ENCODE measurements at places on chromosomes 12 and 14.
A peak's percentile ranks its signal among the peaks of the same experiment; 100 is the strongest.

DNA sequence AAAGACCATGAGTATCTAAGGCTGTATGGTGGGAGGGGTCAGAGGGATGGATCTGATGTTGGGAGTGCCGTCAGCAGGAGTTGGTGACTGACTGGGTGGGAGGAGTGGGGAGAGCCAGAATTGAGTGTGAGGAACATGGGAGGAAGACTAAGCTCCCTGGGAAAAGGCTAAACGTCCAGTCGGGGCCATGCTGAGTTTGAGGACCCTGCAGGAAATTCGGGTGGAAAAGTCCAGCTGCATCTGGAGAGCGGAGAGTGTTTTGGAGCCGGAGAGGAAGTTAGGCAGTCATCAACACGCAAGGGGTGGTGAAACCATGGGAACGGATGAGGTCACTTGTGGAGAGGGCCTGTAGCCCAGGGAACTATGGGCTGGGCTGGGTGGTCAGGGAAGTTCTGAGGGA lies 60.9 kb downstream of the ELK3 start:
- no peak for DNase-seq

DNA sequence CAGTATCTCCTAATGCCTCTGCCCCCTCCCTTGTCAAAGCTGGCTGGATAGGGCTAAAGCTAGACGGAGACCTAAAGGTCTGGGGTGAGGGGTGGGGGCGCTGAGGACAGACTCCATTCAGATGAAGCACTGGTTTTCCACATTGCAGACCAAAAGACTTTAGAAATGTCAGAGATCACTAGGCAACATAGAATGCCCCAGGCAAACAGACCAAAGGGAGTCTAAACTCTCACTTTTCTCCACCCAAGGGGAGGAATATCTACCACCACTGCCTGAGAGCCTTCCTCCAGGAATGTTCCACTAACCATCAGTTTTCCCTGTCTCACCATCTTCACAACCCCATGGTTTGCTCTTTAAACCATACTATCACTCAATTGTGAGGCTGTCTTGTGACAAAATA lies 106.9 kb upstream of the KRAS start:
- DNase-seq: no peak

DNA sequence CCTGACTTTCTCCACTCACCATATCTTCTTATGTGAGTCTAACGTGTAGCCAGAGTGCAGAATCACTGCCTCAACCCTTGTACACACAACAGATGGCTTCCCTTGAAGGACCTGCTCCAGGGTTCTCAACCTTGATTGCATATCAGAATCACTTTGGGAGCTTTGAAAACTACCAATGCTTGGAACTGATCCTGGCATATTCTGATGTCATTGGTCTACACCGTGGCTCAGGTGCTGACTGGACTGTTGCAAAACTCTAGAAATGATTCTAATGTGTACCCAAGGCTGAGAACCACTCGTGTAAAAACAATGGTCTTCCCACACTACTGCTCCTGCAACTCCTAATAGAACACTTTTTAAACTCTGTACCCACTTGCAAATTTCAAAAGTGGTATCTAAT lies 18.5 kb downstream of the TMEM132D start:
- DNase-seq: no peak

DNA sequence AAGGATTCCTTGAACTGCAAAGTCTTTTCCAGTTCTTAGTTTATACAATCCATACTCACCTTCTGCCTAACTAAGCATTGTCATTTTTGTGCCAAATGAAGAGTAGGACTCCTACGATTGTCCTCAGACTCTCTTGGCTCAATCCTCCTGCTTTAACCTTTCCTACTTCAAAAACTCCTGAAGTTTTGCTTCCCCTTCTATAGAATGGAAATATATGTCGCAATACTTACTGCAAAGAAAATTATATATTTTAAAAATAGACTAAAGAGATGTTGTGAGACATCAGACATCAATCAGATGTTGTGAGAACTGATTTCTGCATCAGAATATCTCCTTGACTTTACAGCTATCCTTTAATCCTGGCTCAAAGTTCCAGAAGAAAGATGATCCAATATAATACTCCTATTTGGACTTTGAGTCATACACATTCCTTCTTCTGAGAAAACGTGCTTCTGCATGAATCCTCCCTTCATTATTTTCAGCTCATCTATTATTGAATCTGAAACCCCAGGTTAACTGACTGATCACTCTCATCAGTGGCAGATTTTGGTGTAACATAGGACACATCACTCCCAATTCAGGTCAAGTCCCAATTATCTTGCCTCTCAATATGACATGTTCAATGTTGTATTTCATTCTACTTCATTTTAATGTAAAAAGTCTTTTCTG lies 48.8 kb downstream of the A2M start:
- DNase-seq: no peak

DNA sequence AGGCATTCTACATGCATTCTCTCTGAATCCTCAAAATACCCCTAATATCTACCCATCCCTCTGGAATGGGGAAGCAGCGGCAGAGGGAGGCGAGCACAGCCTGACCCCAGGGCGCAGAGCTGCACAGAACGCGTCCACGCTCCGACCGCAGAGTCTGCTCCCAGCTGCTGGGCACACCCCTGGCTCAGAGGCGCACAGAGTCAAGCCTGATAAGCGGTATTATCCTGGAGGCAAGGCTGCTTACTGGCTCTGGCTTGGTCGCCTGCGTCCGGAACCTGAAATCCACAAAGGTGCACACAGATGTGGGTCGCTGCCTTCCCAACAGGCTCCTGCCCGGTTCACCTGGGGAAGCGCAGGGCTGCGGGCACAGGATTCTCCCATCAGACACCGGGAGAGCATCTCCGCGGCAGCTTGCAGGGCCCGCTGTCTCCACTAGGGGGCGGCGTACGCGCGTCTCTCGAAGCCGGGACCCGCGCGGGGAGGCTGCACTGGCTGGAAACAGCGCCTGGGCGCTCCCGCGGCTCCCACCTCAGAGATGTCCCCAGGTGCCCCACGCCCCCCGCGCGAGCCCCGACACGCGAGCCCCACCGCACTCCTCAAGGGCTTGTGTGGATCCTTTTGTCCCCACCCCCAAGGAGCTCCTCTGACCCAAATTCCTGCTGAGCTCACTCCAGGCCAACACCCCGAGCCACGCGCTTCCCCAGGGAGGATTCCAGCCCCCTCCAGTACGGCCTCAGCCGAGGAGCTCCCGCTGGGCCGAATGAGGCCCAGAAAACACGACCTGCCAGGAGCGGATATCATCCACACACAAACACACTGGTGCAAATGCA lies 120.1 kb upstream of the FZD10 start:
- DNase-seq: peak; percentile 59

DNA sequence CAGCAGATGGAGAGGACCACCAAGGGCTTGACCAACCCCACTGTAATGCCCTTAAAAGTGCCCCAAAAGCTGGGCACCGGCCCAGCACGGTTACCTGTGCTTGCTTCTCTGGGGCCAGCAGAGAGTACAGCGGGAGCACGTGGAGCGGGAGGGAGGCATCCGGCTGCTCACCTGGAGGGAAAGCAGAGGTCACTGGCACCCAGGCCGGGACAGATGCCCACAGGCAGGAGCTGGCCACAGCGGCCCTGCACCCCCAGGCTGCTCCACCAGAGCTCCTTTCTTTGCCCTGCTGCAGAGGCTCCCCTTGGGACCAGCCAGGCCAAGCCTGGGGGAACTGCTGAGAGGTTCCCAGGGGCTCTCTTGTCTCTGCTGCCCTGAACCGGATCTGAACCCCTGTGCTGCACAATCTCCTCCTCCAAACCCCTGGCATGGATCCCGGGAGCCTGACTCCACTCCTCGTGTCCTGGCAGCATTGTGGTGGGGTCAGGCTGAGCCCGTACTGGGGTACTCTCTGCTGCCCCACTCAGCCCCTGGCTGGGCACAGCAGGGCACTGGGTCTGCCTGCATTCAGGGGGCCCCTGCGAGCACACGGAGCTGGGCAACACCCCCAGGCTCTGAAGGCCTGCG lies 24.0 kb downstream of the DHX37 start:
- no peak for DNase-seq

- no peak for DNase-seq
These were observed 16.9 kb downstream of the PLEKHD1 start for GRCh38 chr14:69501423-69501838.

DNA sequence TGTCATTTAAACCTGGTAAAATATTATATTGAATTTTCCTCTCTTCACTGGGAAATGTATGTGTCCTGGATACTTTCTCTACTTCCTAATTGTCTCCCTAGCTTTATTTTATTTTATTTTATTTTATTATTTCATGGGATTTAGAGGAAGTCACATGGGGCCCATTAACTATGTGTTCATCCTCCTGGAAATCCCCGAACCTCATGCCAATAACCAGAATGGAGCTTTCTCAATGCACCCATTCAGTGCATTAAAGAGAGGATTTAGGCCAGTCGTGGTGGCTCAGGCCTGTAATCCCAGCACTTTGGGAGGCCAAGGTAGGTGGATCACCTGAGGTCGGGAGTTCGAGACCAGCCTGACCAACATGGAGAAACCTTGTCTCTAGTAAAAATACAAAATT lies 1.3 kb upstream of the RPGRIP1 start:
- DNase-seq: no peak

GRCh38 chr14:34436118-34436905 lies 25.7 kb downstream of the SPTSSA start:
- DNase-seq: no peak

GRCh38 chr12:51132693-51133092 lies 40.2 kb downstream of the TFCP2 start:
- no peak for DNase-seq

GRCh38 chr12:49706351-49707127 lies 666 bp downstream of the FMNL3 start:
- DNase-seq: no peak

- no peak for DNase-seq
These were observed 439.1 kb downstream of the NPAS3 start for GRCh38 chr14:33377596-33378390.

- DNase-seq: no peak
These were observed 203.3 kb upstream of the NUDT4 start for GRCh38 chr12:93174473-93174872.

DNA sequence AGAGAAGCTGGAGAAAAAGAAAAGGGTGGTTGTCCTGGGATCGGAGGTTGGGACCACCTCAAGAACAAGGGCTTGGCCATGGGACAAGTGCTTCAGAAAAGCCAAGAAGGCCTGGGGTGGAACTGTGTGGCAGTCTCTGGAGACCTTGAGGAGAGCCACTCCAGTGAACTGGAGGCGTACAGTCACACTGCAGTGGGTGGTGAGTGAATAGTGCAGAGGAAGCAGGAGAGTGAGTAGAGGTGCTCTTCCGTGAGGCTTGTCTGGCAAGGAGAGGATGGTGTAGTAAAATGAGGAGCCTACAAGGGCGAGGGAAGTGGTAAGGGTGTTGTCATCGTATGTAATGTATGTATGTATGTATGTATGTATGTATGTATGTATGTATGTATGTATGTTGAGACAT lies 20.9 kb downstream of the RASSF3 start:
- no peak for DNase-seq

DNA sequence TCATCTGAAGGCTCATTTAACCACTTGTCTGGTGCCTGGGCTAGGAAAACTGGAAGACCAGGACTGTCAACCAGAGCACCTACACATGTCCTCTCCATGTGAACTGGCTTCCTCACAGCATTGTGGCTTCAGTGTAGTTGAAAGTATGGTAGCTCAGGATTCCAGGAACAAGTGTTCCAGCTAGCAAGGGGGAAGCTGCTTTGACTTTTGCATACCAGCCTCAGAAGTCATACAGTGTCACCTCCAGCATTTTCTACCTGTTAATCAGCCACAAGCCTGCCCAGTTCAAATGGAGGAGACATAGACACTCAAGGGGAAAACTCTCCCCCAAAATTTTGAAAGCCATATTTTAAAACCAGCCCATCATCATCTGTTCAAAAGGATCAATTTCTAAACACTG lies 212.8 kb upstream of the CAND1 start:
- DNase-seq: no peak

DNA sequence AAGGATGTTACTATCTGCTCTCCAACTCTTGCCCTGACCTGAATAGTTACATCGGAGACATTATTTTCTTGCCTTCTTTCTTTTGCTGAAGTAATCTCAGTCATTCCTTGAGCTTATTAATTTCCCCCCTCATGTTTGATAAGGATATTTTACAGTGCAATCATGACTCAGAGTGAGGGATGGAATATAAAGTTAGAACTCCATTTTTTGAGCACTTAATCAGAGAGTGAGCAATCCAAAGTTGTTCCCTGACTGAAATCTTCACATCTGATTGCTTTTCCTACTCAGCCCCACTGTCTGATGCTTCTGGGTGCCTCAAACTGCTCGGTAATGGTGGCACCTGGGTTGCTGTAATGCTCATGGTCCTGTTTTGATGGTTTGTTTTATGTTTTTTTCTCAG lies 142.7 kb upstream of the SEL1L start:
- no peak for DNase-seq

- DNase-seq: no peak
These were observed 182.1 kb upstream of the OTX2 start for GRCh38 chr14:56992332-56992820.

DNA sequence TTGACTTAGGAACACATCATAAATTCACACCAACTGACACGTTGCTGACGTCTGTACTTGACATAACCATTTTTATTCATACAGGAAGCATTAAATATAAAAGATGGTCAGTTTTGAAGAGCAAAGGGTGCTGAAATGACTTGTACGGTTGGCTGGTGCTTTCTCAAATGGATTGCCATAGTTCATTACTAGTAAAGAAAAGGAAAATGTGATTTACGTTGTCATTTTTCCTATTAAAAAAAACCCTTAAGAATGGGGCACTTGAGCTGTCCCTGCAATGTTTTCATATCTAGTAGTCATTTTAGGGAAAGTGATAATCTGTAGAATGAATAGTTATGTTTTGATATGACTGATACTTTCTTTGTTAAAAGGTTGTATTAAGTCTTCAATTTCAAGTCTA lies 22.5 kb upstream of the MANSC4 start:
- no peak for DNase-seq

DNA sequence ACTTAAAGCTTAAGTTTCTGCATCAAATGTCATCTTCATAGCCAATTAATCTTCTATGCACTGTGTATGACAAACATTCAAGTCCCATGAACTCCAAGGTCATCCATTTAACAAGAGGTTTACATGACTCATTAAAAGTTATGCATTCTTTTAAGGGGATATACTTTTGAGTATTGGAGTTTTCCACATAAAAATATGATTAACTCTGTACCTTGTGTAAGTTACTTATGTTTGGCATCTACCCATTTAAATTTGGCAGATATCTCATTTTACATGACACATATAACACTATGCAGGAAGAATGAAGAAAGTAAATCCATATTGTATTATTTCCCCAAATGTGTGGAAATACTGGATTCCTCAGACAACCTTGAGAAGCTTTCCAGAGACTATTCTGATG lies 240.2 kb downstream of the PAX9 start:
- DNase-seq: no peak

DNA sequence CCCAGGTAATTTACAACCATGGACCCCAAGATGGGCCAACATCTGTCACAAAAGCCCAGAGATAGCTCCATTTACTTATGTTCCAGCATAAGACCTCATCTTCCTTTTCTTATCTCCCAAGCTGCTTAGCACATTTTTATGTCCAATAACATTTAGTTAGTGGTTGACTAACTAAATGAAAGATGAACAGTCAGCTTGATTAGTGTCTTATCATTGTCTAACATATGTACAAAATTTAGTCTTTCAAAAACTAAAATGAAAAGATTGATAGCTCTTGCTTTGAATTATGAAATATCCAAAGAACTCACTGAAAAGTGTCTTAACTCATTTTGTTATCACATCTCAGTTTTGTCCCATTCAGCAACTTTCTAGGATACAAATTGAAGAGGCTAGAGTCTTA lies 163.1 kb upstream of the EGLN3 start:
- no peak for DNase-seq
